Head of caudate nucleus (tissue), 42 donors: ENCODE measurements at places on chromosomes 4 and X.

DNA sequence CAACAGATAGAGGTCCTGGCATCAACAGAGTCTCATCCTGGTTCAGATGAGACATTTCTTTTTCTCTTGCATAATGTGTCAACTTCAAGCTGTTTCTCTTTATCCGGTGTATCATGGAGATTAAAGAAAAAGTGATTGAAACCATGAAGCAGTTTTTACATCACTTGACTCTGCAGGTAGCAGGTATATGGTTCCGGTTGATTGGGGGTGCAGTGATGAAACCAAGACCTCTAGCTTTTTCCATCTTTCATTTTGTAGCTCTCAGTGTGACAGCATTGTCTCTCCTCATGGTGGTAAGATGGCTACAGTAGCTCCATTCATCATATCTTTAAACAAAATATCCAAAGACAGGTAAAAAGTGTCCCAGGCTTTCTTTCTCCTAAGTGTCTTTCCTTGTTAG, 2.4 kb upstream of the HOPX start:
- DNase-seq: no peak

DNA sequence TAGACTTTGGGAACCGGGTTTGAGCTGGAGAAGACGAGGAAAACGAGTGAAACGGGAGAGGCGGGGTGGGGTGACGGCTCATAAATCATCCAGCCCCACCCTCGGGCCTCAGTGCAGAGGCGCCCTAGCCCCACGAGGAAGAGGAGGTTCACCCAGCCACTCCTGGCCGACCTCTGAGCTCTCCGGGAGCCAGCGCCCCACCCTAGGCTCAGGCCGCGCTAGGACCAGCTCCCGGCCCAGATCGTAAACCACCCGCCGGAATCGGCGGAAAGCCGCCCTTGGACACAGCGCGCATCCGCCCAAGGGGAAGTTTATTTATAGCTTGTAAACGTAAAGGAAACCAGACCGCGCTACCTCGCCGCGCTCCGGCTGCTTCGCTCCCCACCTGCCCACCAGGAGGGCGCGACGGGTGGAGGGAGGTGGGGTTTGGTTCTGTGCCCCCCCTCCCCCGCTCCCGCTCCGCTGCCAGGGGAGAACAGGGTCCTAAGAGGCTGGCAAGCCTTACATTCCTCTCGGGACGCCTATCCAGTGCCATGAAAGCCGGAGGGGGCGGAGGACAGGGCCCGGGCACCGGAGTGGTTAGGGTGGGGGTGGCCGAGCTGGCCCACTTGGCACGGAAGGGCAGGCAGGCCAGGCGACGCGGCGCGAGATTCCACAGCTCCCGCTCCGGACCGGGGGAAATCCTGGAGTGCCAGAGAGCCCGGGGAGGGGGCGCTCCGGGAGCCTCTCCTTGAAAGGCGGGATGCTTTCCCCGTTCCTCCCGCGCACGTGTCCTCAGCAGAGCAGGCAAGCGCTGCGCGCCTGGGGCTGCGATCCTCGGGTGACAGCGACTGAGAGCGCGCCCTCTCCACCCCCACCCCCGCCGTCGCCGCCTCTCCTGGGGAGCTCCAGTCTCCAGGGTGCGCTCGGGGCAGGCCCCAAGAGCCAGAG, 84.2 kb downstream of the BCOR start:
- peak; percentile 67 for DNase-seq

DNA sequence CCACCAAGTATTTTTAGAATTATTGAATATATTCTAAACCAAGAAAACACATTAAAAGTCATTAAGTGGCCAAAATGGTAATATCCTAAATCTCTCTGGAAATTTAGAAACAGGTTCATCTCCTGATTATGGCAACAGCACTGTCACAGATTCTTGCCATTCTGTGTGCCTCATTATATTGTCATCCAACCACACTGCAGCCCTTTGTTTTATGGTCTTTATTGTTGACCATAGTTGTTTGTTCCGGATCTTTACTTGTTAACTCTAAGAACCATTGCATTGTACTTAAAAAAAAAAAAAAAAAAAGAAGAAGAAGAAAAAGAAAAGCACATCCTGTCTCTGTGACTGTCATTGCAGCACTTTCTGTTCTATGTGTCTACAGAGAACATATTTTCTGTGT, 822.1 kb upstream of the ADGRL3 start:
- DNase-seq: no peak

DNA sequence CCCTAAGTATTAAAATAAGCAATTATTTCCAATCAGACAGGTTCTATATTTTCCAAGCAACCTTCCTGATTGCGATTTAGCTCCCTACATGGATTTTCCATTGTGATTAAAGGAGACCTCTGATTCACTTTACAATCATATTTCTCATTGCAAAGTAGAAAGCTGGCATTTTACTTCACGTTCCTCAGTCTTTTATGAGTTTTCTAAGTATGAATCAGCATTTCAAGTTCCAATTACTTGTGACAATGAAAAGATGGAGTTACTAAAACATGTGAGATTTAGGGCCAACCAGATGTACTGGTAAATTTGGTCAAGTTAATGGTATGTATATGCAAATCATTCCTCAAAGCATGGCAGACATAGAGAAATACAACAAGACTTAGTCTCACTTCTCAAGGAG, 206.2 kb downstream of the KCNIP4 start:
- no peak for DNase-seq

DNA sequence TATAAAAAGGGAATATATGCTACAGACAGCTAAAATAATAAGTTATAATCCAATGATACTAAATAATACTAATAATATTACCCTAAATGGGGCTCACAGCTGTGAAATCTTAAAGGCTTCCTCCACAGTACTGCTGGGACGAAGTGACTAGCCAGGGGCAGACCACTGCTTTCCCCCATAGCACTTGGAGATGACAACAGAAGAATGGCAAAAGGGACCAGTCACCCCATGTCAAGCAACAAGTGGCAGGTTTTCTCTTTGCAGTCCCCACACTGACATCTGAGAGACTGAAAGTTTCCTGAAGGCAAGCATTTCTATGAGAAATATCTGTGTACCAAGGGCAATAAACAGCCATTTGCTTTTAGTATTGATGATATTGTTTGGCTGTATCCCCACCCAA, 173.5 kb upstream of the GPC4 start:
- no peak for DNase-seq
